Fibroblast of pulmonary artery (primary cell): ENCODE measurements at places on chromosomes 4 and X.

GRCh38 chr4:186644737-186645261 is 78.9 kb downstream of the FAT1 start:
- DNase-seq = peak; percentile 85

- peak; percentile 85 for DNase-seq
Measured at GRCh38 chr4:166675411-166675810, 558.9 kb downstream of the SPOCK3 start.

GRCh38 chrX:46758163-46758955 is 559 bp downstream of the SLC9A7 start:
- no peak for DNase-seq

GRCh38 chrX:75603833-75604232 is 81.0 kb upstream of the ZDHHC15 start:
- DNase-seq = peak; percentile 30

DNA sequence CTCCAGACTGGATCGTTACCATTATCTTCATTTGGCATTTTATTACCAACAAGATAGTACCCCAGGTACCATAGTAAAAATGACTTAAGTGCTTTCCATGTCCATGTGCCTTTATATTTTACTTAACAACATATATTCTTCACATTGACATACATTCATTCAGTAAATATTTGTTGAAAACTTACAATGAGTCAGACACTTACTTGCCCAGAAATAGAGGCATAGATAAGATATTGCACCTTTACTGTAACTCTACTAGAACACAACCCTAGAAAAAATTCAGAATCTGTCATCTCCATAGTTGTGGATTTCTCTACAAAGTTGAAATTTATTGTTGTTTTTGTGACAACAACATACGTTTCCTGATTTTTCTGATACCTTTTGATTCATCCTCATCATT is 640.6 kb downstream of the RPA4 start:
- peak; percentile 11 for DNase-seq

DNA sequence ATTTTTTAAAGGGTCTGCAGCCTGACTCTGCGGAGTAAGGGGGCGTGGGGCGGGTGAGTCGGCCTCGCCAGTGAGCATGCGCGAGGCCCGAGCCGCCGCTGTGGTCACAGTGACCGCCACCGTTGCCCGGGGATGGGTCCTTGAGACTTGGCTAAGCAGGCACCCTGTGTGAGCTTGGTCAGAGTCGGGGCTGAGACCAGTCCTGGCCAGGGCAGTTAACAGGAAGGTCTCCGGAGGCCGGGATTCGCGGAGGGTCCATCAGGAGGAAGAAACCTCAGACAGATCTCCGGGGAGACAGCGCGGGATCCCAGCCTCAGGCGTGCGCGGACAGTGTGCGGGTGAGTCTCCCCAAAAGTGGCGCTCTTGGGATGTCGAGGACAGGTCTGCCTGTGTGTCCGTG is 1384.4 kb upstream of the PCDH10 start:
- no peak for DNase-seq

DNA sequence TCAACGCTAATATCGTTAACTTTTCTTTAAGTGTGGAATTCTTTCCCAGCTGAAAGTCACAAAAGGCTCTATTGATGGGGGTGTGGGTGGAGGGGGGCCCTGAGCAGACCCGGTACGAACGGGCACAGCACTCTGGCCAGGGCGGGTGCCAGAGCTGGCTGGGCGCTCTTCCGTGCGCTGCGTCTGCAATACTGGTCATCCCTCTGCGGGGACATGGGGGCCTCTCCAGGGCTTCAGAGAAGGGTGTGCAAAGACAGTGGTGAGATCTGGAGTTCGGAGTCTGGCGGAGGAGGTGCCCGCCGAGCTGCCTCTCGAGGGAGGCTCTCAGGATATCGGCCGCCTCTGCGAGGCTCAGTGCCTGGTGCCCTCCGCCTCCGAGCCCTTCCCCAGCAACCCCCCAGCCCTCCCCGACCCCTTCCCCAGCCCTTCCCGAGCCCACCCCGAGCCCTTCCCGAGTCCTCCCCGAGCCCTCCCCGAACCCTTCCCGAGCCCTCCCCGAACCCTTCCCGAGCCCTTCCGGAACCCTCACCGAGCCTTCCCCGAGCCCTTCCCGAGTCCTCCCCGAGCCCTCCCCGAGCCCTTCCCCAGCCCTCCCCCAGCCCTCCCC is 34.3 kb downstream of the FGFRL1 start:
- DNase-seq = no peak

DNA sequence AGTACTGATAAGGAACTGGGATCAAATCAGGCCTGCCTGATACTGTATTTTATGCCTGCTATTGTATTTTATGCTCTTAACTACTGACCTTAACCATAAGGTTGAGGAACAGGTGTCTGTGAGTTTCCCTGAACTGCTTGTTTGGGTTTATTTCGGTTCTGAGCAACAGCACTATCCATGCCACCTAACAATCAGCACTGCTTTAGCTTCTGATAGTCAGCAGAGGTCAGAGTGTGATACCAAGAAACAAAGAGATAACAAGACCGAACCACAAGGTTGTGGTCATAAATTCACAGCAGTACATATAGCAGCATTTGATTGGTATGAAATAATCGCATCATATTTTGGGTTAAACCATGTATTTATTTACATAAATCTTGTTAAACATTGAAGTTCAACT is 362.2 kb downstream of the FGF13 start:
- no peak for DNase-seq

GRCh38 chrX:137025930-137026329 is 7.9 kb downstream of the GPR101 start:
- DNase-seq = no peak

- DNase-seq = no peak
Measured at GRCh38 chrX:3485727-3486126, 139.3 kb upstream of the MXRA5 start.

- DNase-seq = no peak
Measured at GRCh38 chrX:19256986-19257385, 86.7 kb upstream of the PDHA1 start.

GRCh38 chrX:154775419-154776349 is 13.0 kb downstream of the DKC1 start:
- DNase-seq = peak; percentile 29

GRCh38 chr4:55904576-55904975 is 44.2 kb upstream of the CEP135 start:
- no peak for DNase-seq

DNA sequence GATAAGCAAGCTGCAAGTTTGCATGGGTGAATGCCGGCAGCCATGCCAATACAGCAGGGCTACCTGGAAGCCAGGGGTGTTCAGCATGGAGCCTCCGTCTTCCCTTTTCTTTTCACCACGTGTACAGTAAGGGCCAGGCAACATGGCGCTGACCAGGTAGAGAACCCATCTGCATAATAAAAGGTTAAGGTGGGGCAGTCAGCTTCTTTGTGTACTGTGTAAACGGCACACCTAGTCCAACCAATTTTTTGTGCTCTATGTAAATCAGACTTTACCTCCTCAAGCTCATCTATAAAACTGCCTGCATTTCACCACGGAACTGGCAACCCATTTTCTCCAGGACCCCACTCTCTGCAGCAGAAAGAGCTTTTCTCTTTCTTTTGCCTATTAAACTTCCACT is 286.8 kb upstream of the VCX3A start:
- no peak for DNase-seq

GRCh38 chr4:66339007-66339406 is 668.7 kb upstream of the EPHA5 start:
- no peak for DNase-seq

DNA sequence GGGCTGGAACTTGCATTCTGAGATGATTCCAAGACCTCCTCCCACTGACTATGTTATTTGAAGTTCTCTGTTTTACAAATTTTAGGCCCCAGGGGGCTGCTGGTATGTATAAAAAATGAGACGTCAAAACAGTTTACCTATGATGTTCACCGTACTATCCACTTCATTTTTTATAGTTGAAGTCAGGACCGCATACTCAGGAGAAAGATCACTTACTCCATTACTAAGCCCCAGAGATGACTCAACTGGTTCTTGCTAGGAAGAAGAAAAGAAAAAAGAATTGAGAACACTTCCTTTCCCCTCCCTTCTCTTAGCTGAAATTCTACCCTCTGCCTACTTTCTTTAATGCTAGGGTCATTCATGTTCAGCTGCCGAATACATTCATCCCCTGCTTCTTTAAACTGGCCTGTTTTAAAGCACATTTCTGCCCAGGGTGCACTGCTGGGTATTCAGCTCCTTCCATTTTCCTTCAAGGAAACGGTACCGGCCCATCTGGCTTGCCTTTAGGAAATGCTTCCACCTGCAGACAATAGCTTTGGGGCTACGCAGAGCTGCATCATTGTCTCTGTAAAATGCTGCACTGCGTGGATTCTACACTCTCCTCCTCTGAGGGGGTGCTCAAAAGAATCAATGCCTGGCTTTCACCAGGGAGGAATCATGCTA is 66.2 kb downstream of the IRF2 start:
- peak; percentile 69 for DNase-seq

DNA sequence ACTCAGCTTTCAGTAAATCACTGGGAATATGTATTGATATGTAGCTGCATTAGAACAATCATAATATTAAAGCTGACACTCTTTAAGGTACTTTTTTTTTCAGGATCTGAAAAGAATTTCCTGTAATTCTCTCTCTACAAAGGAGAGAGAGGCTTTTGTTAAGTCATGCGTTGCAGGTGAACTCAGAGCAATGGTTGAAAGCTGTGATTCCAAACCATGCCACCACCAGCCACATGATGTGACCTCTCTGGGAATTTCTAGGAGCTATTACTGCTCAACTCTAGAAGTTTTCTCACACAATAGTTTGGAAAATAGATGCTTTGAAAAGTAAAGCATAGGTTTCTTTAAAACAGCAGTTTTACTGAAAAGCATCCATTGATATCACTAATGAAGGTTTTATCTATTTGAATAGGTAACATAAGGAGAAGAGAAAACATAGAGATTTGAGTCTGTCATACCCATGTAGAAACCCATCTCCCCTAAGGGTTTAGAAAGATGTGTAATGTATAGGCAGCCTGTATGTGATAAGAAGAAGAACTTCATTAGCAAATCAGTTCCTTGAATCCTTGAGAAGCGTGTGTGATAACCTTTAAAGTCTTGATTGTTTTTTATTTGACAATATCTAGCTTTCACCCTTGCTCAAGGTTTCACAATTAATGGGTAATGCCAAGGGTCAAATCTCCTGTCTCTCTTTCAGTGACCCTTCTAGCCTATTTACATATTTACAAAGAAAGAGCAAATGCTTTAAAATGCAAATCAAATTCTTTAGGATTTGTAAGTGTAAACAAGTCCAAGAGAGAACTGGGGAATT is 161.0 kb upstream of the ANKRD50 start:
- DNase-seq = no peak

DNA sequence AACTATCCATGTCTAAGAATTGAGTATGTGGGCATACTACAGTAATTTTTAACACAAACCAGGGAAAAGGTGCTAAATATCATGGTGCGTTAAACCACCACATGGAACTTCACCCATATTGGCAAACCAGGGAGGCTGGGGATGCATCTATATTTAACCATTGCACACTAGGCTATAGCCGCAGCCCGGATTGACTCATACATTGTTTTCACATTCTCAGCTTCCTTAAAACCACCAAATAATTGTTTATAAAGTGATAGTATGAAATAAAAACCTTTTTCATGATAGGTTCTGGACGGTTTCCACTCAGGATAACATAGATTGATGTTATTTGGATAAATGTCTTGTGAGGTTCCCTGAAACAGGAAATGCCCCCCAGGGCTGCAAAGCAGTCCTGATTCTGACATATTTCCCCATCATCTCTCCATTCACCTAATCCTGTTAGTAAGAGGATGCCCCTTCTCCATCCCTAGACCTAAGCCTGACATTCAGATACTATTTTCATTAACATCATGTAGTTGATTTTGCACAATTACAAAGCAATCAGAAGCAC is 7.9 kb downstream of the COL25A1 start:
- peak; percentile 9 for DNase-seq

DNA sequence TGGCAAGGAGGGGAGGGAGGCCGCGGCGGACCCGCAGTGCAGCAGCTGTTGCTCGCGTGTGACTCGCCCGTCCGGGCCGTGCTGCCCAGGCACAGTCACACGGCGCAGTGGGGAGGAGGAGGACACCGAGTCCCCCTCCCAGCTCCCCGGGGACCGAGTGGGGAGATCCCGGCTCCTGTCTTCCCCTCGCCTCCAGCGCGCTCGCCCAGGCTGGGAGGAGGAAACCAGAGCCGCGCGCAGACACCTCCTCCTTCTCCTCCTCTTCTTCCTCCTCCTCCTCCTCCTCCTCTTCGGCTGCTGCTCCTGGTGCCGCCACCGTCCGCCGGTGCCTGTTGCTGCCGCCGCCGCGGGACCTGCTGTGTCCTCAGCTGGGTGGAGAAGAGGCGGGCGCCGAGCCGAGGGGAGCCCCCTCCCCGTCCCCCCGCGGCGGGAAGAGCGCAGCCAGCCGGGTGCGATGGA is at the start of gene TBC1D1:
TSS of gene TBC1D1 (plus strand) at position 284 of the 459 bp plus-strand sequence. CDS start 11,012 bp downstream, outside the sequence.
- DNase-seq = no peak

DNA sequence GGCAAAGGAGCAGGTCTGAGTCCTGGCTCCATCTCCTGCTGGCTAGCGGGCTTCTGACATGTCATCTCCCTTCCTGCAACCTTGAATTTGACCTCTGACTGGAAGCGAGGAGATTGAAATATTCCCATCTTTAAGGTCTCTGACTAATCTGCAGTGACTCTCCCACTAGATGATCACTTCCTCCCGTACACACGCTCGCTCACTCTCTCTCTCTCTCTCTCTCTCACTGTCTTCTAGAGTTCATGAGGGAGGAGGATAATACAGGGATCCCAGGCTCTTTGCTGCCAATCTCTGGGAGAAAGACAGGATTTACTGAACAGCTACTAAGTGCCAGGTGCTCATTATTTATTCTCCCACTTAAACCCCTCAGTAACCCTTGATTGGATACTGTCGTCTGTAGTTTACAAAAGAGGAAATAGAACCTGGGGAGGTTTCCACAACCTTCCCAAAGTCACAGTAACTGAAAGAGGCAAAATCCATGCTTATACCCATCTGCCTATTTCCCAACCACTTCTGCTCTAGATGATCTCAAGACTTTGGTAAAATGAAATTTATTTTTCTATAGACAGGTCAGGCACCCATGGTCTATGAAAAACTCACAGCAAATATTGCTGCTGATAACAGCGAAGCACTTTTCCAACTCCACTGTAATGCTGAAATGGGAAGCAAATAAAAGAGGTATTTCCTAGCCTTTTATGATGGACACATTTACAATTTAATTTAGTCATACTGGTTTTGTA is 193.5 kb upstream of the C1QTNF7 start:
- DNase-seq = peak; percentile 69

DNA sequence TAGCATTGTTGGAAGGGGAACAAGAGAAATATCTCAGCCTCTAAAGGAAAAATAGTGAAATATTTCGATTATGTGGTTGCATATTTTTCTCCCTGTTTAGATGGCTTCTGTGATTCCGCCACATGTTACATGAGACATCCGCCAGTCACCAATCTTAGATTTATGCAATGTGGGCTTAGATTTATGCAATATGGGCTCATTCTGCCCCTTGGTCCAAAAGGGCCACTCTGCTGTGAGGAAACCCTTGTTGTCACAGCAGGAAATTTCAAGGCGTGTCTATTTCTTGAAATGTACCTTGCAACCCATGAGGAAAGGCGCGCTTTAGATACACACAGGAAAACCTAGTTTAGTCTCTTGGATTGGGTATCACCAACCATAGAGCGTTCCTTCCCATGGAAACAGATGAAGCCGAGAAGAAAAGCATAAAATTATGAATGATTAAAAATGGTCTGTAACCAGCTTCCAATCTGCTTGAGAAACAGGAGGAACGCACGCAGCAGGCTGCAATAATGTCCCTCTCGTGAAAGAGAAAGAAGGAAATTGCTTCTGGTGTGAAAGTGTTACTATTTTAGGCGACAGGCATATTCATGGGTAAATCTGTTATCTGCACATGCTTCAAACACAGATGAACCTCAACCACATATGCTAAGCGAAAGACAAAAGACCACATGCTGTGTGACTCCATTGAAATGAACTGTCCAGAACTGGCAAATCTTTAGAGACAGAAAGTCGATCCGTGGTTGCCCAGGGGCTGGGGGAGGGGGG is 3.7 kb downstream of the RS1 start:
- no peak for DNase-seq

- no peak for DNase-seq
Measured at GRCh38 chrX:9619581-9619980, 146.1 kb downstream of the GPR143 start.
